ENCODE measurements at places on chromosomes 4 and X.

GRCh38 chrX:113906168-113906567 lies 677.7 kb upstream of the HTR2C start:
- no peak for DNase-seq

GRCh38 chr4:173057442-173057841 lies 111.2 kb upstream of the GALNT7 start:
- no peak for DNase-seq

GRCh38 chr4:76784237-76784636 lies 113.7 kb downstream of the SOWAHB start:
- DNase-seq, result no peak

- no peak for DNase-seq
These were observed 441 bp upstream of the ARHGAP4 start for GRCh38 chrX:153926552-153926857.

DNA sequence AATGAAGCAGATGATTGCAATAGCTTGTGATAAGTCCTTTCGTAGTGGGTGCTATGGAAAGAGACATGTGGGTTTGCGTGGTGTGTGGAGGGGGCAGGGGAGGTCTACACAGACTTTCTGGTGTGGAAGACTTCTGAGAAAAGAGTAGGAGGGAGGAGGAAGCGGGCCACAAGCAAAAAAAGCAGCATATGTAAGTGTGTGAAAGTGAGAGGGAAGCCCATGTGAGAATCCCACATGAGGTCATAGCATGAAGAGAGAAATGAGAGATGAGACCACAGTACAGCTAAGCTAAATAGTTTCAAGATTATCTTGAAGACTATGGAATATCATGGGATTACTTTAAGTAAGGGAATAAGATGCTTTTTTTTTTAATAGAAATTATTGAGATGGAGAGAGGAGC lies 2039.9 kb upstream of the TENM3 start:
- no peak for DNase-seq

DNA sequence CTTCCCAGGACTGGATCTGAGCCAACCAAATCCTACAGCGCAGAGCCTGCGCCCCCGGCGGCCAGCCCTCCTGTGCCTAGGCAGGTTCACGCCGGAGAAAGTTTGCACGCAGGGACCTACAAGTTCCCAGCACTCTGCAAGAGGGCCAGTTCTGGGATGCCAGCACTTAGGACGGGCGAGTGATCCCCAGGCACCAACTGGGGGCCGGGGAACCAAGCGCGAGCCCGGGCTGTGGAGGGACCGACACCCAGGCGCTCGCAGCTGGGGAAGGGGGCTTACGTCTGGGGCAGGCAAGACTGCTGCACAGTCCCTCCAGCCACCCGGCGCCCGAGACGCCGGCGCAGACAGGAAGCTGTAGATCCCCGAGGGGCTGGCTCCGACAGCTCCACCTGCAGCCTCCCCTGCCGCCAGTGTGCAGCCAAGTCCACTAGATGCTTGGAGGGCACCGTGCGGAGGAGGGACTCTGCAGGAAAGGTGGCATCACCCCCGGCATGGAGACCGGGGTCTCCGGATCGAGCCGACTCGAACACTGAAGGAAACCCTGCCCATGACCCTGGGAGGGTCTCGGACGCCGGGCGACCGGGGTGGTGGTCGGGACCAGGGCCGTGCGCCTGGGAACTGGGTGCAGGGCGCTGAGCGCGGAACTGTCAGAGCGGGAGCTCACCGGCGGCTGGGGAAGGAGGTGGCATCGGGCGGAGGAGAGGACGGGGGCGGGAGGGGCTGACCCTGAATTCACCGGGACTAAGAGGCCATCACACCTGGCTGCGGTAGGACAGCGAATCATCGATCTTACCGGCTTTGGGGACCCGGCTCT lies 566 bp downstream of the CORIN start:
- DNase-seq, result peak; percentile 18

GRCh38 chr4:2741626-2742025 lies 14.5 kb downstream of the TNIP2 start:
- DNase-seq, result no peak

GRCh38 chrX:101022020-101022419 lies 29.9 kb downstream of the TRMT2B start:
- no peak for DNase-seq

DNA sequence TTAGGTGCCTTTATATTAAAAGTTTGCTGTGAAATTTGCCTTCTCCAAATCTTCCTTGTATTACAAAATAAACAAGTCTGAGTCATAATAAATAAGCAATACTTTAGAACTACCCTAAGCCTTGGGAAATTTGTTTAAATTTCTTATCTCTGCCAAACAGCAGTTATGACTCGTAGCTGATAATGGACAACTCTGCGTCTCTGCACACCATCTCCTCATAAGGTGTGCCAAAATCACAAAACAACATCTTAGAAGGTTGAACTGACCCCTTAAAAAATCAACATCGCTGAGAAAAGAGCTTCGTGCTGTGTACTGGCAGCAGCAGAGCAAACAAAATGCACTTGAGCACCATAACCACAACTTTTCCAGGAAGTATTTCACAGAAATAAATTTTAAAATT lies 22.0 kb downstream of the OR13H1 start:
- DNase-seq, result no peak

DNA sequence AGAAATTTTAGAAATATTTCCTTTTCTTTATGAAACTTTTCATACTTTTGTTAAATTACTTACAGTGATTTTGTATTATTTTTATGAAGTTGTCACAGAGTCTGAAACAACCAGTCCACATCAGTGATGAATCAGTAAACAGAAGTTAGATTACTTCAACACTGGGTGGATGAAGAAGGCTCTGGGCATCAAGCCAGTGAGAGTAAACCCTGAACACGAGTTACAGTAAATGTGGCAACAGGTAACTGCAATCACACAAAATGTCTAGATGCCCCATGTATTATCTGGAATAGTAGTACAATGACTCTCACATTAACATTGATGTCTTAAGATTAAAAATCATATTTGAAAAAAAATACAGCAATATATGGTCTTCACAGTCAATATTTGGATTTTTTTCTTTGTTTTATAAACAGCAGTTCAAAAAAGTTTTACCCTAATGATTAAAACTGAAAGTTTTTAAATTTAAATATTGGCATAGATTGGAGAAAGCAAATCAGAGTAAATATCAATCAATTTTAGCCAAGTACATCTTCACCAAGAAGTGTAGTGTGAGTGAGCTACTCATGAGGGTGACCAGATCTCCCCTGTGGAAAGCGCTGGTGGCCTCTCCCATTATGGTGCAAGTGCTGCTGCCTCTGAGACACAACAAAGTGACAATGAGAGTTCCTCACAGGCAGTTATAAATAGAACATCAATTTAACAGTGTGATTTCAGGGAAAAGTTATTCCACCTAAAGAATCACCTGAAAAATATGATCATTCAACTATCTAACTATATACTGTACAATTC lies 63.2 kb upstream of the UGT2B7 start:
- no peak for DNase-seq

- no peak for DNase-seq
These were observed 8.7 kb upstream of the ABLIM2 start for GRCh38 chr4:8167291-8167690.

GRCh38 chr4:139083607-139083955 lies 68.0 kb downstream of the NOCT start:
- DNase-seq, result peak; percentile 72

GRCh38 chrX:31233941-31234496 lies 162.2 kb upstream of the FTHL17 start:
- no peak for DNase-seq

DNA sequence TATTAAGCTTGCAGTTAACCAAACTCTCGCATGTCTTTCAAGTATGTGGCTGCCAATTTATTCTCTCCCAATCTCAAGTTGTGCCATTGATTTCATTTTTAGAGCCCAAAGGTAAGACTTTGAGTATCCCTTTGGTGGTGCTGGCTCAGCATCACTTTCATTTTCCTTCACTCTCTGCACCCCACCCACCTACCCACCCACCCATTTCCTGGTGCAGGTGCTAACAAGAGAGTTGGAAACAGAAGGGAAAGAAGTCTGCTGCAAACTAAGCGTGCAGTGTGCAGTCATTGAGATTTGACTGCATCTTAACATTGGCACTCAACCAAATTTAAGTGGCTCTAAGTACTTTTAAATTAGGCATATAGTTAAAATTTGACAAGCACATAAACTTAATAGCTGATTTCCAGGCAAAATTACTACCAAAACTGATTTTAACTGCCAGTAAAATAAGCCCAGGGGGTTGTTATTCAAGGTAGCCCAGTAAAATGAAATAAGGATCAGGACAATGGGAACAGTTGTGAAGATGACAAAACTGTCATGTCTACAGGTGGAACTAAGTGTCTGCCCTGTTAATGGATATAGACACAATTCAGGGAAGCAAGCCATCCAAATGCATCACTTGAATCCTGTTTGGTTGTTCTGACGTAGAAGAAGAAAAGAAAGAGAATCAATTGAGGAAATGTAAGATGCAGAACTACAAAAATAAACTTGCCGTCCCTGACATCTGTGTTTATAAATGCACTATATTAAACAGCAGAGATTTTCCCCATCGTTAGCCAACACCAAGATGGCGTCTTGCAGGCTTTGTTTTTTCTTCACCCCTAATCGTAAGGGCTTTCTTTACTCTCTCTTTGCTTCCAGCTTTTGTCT lies 184.2 kb downstream of the KDR start:
- DNase-seq, result no peak

DNA sequence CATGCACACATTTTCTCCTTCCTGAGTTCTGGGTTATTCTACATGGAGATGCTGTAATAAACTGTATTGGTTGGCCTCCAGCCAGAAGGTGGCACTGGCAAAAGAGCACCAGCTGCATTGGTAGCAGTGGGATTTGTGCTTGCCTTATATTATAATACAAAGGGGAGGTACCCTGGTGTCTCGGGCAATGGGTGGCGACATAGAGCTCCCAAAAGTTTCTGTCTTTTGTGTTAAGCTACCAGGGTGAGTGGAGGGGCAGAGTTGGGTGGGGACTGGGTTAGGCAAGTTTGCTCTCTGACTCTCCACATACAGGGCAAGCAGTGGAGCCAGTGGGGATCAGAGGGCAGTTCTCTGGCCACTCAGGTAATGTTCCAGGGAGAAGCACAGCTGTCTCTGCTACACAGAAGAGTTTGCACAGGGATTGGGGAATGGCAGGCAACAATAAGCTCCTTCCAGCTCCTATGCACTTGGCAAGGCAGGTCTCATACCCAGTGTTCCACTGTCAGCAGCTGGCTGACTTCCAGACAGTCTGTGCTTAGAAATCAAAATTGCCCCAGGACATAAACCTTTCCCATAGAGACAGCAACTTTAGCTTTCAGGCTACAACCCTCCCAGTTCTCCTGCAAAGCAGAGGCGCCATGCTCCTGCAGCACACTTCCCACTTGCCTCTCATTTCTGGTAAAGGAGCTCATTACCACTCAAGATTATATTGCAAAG lies 463.9 kb upstream of the PCDH7 start:
- DNase-seq, result no peak

GRCh38 chrX:3717742-3718420 lies 4.4 kb upstream of the PRKX start:
- no peak for DNase-seq

- no peak for DNase-seq
These were observed 49.7 kb downstream of the TLL1 start for GRCh38 chr4:165922747-165923146.

DNA sequence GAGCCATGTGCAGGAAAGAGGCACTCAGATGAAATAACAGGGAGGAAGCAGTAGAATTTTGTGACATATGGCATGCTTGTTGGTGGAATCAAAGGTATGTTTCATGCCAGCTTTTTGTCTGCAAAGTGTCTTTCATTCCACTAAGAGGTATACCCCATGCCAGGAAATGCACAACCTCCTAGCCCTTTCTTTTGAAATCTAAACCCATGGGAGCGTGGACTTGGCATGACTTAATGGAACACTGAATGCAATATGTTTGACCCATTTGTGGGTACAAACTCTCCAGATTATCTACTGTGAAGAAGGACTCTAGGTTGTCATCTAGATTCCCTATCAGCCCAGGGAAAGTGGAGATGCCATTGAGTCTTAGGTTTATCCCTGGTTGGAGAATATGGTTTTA lies 338.3 kb upstream of the TEX13C start:
- no peak for DNase-seq

DNA sequence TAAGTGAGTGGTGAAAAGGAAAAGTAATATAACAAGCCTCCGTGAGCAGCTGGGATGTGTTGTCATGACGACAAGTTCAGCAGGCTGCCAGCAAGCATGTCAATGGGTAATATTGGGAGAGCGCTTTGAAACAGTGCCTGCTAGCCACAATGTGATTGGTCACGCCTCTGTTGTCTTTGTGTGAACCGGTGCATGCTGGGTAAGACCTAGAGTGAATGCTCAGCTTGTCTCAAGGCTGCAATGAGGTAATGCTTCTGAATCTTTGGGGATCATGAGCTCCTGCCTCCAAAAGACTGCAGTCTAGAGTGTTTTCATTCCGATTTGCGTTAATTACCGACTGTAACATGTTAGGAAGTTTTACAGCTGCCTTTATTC lies 54.9 kb downstream of the STOX2 start:
- DNase-seq, result no peak

GRCh38 chr4:168794092-168794707 lies 215.9 kb downstream of the CBR4 start:
- DNase-seq, result no peak
